ENCODE measurements at places on chromosomes 4 and X. TPM values are rescaled to one million over a fixed set of nuclear protein-coding genes. Genes with fewer than 3 reads are reported as not detected.

GRCh38 chr4:113781439-113782040, 20.0 kb upstream of the CAMK2D start:
- H3K4me3 ChIP-seq = no peak overlapping the region
- H3K4me1 ChIP-seq = peaks cover 31% of the 10 kb centered on the region
- peaks cover 4% of the 10 kb centered on the region for H3K36me3 ChIP-seq
- no peak overlapping the region for H3K27ac ChIP-seq

DNA sequence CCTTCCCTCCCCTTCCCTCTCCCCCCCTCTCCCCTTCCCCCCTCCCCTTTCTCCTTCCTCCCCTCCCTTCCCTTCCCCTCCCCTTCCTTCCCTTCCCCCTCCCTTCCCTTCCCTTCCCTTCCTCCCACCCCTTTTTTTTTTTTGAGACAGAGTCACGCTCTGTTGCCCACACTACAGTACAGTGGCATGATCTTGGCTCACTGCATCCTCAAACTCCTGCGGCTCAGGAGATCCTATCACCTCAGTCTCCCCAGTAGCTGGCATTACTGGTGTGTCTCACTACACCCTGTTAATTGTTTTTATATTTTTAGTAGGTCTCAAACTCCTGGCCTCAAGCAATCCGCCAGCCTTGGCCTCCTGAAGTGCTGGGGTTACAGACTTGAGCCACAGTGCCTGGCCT, 66.6 kb downstream of the TBC1D9 start:
- H3K4me1 ChIP-seq = no peaks in the 10 kb centered on the region
- H3K27ac ChIP-seq = no peak overlapping the region
- H3K36me3 ChIP-seq = no peaks in the 10 kb centered on the region
- DNase-seq = no peak
- no peaks in the 10 kb centered on the region for H3K27me3 ChIP-seq

GRCh38 chr4:1010395-1011021, 918 bp upstream of the FGFRL1 start:
- H3K4me1 ChIP-seq = peaks cover 13% of the 10 kb centered on the region
- peaks cover 28% of the 10 kb centered on the region for H3K27me3 ChIP-seq
- no peaks in the 10 kb centered on the region for H3K36me3 ChIP-seq
- peak overlapping the region; percentile 61 for H3K27ac ChIP-seq
- H3K4me3 ChIP-seq = peak overlapping the region; percentile 84
- peak; percentile 90 for DNase-seq

GRCh38 chr4:38676986-38677385, 13.0 kb downstream of the KLF3 start:
- H3K36me3 ChIP-seq = no peaks in the 10 kb centered on the region
- H3K27ac ChIP-seq = no peak overlapping the region
- DNase-seq = no peak

Gene GPRIN3
- total RNA-seq = 32.3 TPM

Gene ETDB
- total RNA-seq = not detected

Measured in activated T-cell treated with anti-CD3 and anti-CD28 coated beads, Interleukin-2, amount 50 U/mL, for 72 hours (primary cell).